ENCODE measurements at places on chromosomes 4 and X. TPM values are rescaled to one million over a fixed set of nuclear protein-coding genes. Genes with fewer than 3 reads are reported as not detected.

- DNase-seq: peak; percentile 7
These were observed 2266.1 kb downstream of the PCDH7 start for GRCh38 chr4:32986236-32986635.

DNA sequence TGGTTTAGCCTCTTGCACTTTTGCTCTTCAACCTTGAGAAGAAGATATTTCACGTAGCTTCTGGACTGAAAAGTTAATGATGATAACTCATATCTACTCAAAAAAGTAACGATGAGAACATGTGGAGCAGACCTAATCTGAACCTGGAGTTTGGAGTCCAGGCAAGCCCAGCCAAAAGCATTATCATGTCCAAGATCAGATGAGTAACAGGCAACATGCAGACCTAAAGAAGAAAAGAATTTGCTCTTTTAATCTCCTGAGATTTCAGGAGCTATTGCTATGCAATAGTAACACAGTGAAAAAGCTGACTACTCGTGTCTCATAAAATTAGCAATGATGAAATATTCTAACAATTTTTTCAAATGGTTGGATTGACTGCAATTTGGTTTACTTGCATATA, 21.8 kb upstream of the PPA2 start:
- peak; percentile 2 for DNase-seq

GRCh38 chr4:15444879-15445547, 17.2 kb downstream of the C1QTNF7 start:
- DNase-seq: no peak

GRCh38 chrX:128287693-128288092, 235.5 kb upstream of the ACTRT1 start:
- DNase-seq: no peak

DNA sequence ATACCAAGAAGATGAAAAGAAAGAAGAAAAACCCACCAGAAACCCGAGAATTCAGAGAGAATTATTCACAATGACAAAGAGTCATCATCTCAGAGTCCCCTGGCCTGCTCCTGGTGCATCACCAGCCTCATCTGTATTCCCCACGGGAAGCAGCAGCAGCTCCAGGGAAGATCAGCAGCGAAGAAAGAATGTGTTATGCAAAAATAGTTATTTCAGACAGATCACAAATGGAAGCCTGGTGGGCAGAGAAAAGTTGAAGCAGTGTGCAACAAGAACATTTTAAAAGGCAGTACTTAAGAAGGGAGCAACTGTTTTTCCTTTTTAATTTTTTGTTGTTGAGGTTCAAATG, 189.2 kb downstream of the PPP3CA start:
- DNase-seq: no peak

DNA sequence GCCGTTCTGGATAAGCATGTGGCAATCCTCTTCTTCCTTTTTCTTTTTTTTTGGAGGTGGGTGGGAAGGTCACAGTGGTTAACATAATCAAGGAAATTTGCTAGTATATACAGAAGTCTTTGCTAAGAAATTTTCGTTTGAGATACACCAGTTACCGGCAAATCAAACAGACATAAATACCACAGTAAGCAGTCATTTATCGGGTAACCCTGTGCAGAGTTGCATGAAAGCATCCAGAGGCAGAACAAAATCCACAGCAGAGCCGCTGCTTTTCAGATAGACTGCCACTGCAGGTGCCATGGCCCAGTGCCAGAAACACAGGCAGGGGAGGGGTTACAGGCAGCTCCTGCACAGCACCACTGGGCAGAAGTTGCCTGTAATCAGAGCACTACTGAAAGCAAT, 179.1 kb upstream of the MAB21L2 start:
- peak; percentile 34 for DNase-seq

GRCh38 chrX:136347706-136348105, 46.9 kb downstream of the ADGRG4 start:
- no peak for DNase-seq

DNA sequence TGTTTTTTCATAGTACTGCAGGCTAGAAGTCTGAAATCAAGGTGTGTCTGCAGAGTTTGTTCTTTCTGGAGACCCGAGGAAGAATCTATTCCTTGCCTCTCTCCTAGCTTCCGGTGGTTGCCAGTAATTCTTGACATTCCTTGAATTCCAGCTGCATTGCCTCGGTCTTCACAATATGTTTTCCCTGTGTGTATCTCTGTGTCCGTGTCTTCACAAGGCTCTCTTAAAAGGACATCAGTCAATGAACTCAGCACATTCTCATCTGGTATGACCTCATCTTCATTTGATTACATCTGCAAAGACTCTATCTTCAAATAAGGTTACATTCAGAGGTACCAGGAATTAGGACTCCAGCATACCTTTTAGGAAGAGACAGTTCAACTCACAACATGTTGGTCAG, 163.4 kb downstream of the BANK1 start:
- DNase-seq: peak; percentile 38

Gene DDX53
- under 0.01 TPM for total RNA-seq

Gene NUDT10
- total RNA-seq: 1.3 TPM

Gene ITIH6
- not detected for total RNA-seq

Gene NEUROG2
- not detected for total RNA-seq

Gene PAK3
- 2.2 TPM for total RNA-seq

All from fibroblast of villous mesenchyme (primary cell).